ENCODE measurements at places on chromosomes 5 and 9.

DNA sequence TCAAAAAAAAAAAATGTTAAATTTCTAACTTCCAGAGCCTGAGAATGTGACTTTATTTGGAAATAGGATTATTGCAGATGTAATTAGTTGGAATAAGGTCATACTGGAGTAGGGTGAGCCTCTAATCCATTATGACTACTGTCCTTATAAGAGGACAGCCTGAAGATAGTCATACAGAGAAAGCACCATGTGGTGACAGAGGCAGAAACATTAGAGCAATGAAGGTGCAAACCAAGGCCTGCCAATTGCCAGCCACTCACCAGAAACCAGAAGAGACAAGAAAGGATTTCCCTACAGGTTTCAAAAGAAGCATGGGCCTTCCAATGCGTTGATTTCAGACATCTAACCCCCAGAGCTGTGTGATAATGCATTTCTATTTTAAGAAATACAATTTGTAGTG is 659.2 kb upstream of the CHD1 start:
- no peak for ATAC-seq

DNA sequence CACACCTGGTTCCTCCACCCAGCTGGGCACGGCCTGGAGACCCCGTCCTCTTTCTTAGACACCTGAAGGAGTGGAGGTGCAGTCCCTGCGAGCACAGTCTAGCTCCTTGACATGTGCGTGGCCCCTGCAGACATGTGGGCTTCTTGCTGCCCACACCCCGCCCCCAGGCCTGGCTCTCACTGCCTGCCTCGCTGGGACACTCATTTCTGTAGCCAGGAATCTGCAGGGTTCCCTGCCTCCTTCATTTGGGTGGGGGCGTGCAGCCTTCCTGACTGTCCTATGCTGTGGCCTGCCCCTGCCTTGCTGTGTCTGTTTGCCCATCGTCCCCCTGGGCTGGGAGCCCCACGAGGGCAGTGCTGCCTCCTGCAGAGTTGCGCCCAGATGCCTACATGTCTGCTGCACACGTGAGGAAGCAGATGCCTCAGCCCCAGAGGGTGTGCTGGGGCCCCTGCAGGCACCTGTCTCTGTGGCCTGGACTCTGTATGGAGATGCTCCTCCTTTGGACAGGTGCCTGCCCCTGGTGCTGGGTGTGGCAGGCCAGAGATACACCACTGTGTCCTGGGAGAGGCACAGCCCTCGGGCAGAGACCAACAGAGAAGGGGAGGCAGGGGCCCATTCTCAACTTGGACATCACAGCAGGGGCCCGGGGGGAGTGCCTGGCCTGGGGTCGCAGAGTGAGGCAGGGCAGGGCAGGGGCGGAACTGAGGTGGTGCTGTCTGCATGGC is 22.6 kb downstream of the FLT4 start:
- no peak for ATAC-seq

DNA sequence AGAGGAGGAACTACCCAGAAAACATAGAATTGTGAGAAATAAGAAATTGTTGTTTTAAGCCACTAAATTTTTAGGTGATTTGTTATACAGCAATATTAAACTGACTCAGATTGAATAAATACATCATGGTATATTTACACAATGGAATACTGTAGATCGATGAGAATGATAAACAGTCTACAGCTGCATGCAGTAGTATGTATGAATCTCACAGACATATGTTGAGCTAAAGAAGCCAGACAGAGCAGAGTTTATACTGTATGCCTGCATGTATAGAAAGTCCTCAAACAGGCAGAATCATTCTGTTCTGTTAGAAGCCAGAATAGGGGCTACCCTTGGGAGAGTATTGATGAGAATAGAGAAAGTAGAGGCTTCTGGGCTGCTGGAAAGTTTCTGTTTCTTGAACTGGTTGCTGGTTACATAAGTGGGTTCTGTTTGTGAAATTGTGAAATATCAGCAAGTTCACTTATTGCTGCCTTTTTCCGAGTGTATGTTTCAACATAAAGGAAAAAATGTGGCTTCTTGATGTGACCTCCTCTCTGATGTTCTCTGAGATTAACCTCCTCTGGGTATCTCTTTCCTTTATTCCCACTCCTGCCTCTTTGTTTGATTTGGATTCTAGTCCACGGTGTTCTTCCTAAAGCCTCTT is 9.6 kb downstream of the KIAA1958 start:
- no peak for ATAC-seq

GRCh38 chr5:169048181-169049125 is 252.5 kb downstream of the SLIT3 start:
- ATAC-seq = no peak

All from activated CD4-positive, CD25-positive, alpha-beta regulatory T cell treated with anti-CD3 and anti-CD28 coated beads, Interleukin-2, amount 50 U/mL, for 24 hours (primary cell).